ENCODE measurements at places on chromosomes 7 and 10.

GRCh38 chr7:76133839-76134238 lies 67.9 kb upstream of the SRRM3 start:
- no peak for DNase-seq

GRCh38 chr7:46989247-46989646 lies 592.7 kb downstream of the TNS3 start:
- DNase-seq, result no peak

DNA sequence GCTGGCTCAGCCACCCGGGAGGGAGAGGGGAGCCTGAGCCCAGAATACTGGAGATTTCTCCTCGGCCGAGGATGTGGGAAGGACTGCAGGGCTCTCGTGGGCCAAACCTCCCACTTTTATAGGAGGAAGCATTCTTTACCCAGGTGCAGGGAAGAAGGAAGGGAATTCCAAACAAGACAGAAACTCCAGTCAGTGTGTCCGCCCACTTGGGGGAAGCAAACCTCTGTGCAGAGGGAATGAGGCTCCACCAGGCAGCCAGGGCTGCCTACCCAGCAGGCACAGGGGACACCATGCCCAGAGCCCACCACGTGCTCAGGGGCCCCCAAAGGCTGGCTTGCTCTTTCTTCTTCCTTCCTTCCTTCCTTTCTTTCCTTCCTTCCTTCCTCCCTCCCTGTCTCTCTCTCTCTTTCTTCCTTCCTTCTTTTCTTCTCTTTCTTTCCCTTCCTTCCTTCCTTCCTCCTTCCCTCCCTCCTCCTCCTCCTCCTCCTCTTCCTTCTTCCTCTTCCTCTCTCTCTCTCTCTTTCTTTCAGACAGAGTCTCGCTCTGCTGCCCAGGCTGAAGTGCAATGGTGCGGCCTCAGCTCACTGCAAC lies 15.4 kb upstream of the FZD9 start:
- no peak for DNase-seq

- DNase-seq, result peak; percentile 13
These were observed 493.3 kb upstream of the PODXL start for GRCh38 chr7:132049462-132050304.

DNA sequence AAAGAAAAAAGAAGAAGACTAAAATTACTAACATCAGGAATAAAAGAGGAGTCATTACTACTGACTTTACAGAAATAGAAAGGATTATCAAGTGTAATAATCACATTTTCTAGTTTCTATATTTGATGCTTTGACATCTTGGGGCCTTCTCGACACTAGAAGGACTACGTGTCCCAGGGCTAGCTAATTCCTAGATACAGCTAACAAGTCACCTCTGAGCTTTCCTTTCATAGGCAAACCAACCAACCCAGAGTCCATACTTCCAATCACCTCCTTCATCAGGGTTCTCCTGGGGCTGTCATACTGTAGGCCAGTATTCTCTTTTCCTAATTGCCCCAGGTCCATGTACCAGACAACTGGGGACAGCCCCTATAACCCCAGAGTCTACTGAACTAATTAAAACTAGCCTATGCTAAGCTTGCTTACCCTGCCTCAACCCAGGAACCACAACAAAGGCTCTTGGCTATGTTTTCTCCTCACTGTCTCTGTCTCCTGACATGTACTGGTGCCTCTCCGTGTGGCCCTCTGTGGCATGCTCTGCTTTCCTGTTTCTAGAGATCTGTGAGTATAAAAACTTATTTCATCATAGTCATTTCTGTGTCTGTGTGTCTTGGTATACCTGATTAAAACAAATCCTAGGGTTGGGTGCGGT lies 6.7 kb upstream of the PARP12 start:
- no peak for DNase-seq

- no peak for DNase-seq
These were observed 559 bp downstream of the KCNMA1 start for GRCh38 chr10:77636967-77637531.

DNA sequence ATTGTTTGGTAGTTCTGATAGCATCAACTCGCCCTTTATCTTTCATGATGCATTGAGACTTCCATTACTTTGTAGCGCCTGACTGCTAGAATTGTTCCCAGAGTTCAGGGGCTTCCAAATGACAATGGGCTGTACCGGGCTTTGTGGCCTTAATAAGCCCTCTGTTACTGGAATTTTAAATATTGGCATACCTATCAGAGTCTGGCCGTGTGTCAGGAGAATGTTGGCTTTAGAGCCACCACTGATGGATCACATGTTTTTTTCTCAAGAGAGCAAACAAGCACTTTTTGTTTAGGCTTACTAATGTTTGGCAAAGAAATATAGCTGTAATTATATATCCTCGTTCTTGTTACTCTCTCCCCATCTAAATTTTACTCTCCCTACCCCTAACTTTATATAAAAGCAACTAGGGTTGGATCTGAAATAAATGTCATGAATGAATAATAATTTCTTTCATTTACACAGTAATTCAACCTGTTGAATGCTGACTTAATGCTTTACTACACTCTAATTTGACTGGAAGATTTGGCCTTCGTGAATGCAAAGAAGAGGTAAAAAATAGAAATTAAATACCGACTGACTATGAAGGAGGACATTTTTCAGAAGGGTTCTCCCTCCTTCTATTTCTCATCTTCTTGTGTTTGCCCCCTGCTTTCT lies 396.7 kb downstream of the AUTS2 start:
- no peak for DNase-seq

DNA sequence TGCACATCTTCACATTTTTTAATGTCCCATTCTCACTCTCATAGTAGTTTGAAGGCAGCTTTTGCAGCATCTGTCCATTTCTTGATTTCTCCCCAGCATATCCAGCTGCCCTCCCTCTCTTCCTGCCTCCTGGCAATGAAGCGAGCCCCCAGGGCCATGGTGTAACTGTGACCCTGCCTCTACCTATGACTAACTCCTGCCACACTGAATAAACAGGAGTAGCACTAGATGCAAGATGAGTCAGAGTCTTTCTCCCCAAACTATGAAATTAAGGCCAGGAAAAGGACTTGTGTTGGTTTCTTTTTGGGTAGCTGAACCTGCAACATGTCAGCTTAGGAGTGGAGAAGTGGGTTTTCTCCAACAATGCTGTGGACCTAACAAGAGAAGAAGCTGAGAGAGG lies 329.0 kb downstream of the RNLS start:
- DNase-seq, result no peak

- DNase-seq, result no peak
These were observed 6.9 kb downstream of the SERPINE1 start for GRCh38 chr7:101133621-101134398.

Measured in activated naive CD4-positive, alpha-beta T cell treated with anti-CD3 and anti-CD28 coated beads, Interleukin-2, amount 50 U/mL, for 16 hours (primary cell).